ENCODE measurements at places on chromosomes 12 and 14.

GRCh38 chr12:39272871-39273655 lies 169.9 kb downstream of the KIF21A start:
- DNase-seq = peak; percentile 56

GRCh38 chr12:42332301-42333285 lies 6.6 kb downstream of the PPHLN1 start:
- peak; percentile 61 for DNase-seq

DNA sequence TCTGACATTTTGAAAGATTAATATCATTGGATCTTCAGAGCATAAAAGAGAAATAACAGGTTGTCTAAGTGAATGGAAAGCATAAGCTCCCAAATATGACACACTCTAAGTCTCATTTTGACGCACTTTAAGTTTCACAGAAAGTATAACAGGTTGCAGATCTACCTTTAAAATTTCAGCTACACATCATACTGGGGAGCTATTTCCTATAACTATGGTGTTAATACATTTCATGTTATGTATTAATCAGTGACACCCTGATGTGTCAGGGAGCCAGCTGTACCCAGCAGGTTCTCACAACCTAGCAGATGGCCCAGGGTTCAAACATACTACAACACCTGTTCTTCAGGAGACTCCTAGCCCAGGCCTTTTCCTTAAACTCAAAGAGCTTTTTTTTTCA lies 31.1 kb upstream of the TMX1 start:
- no peak for DNase-seq

DNA sequence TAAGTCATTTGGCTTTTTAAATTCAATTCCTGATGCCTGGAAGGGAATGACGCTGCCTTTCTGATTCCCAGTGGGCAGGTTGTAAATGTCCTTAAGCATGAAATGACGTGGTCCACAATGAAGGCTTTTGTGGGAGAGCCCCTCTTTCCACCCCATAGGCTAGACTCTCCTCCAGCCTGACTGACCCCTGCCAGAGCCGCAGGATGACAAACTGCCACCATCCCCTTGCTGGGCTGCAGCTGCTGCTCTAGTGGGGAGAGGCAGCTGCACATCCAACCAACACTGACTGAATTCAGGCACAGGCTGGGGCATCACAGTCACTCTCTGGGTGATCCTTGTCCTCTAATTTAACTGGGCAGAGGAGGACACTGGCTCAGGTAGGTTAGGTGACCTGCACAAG lies 6.3 kb downstream of the TSPAN11 start:
- DNase-seq = no peak

Measured in muscle of leg (tissue), 16 donors.